ENCODE measurements at places on chromosomes 16 and 17.

DNA sequence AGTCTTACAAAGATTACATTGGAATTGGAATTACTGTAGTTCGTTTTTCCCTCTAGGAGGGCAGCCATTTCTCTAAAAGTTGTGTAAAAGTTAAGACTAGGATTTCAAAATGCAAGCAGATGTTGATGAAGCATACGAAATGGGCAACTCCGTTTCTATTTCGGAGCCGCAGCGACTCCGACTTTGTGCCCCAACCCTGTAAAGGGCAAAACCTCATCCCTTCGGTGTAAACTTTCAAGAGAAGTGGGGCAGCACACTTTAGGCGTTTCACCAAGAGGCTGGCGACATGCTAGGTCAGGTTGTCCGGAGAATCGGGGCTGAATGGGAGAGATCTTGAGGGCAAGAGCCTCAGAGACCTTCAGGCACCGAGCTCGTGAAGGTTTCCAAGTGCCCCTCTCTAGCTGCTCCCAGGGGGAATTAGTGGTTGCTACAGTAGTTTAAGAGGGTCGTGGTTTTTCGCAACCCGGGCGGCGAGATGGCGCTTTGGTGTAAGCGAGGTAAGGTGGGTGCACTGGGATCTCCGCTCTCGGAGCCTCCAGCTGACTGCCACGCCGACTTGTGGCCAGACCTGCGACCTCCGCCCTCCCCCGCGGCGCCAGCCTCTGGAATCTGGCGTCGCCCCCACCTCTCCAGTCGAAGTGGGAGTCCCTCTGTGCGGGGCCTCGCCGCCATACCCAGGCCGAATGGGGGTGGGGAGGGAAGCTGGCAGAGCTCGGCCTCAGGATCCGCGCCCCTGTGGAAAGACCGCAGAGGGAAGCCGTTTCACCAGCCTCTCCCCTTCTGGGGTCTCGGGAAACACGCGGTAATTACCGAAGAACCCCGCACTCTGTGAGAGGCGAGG lies 1.0 kb upstream of the HEXIM2 start:
- no peak for DNase-seq

DNA sequence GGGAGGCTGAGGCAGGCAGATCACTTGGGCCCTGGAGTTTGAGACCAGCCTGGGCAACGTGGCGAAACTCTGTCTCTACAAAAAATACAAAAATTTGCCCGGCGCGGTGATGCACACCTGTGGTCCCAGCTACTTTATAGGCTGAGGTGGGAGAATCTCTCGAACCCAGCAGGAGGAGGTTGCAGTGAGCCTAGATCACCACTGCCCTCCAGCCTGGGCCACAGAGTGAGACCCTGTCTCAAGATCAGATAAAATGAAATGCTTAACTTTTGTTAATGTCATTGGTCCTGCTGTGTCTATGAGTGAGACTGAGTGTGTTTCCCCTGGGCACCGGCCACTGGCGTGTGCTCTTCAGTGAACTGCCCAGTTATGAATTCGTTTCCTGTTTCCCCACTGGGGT lies 10.5 kb downstream of the FAM234A start:
- no peak for DNase-seq

- DNase-seq: no peak
Measured at GRCh38 chr17:80529904-80530292, 14.7 kb upstream of the RPTOR start.

DNA sequence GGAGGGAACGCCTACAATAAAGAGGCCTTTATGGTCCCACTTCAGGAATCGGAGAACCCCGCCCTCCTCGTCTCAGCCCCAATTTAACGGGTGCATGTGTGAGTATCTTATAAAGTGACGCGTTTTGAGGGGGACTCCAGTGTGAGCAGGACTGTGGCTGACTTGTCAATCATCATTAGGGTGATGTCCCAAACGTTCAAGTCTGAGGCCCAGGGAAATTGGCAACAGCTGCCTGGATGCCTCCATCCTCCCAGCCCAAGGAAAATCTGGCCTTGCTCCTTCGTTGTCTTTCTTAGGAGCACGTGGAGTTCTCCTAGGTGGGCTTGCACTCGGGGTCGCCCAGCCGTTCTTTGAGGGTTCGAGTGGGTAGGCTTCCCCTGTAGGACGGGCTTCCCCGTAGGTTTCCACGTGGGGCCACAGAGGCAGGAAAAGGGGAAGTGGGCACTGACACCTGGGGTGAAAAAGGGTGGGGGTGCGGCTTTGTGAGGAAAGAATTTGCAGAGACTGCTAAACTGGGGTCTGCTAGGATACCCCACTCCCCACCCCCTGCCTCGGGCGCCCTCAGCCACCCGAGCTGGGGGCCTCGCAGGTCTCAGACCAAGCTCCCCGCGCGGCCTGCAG lies 561 bp upstream of the HERPUD1 start:
- DNase-seq: no peak

GRCh38 chr17:58965221-58965620 lies 141.5 kb downstream of the TRIM37 start:
- DNase-seq: no peak

DNA sequence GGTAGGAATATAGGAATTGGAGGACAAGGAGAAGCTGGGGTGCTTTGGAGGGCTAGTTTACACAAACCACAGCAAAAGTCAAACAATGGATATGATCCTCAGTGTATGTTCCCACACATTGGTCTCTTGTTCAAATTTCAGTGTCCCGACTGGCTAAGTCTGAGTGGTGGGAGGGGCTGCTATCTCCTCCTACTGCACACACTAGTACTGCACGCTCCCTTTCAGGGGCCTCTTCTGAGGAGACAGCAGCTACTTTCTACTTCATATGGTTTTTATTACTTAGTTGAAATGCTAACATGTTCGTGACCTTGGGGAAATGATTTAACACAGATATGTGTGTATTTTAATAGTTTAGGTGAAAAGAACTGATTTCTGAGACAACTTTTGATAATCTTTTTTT lies 18.8 kb upstream of the KRT10 start:
- no peak for DNase-seq

- DNase-seq: peak; percentile 77
Measured at GRCh38 chr16:85755929-85756768, 5.3 kb upstream of the C16orf74 start.

GRCh38 chr16:15792563-15792971 lies 64.3 kb downstream of the MYH11 start:
- DNase-seq: no peak

DNA sequence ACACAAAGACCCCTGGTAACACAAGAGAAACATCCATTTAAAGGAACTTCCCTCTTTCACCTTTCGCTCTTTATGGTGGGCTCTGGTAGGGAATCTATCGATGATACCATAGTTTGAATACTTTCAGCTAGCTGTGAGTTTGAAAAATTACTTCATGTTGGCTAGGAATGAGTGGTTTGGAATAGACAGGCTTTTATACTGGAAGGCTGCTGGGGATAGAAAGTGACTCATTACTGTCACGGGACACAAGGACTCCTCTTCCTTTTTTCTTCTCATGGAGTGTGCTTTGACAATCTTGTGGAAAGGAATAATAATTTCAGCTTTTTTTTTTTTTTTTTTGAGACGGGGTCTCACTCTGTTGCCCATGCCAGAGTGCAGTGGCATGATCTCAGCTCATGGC lies 76.9 kb downstream of the CYB561 start:
- DNase-seq: no peak

DNA sequence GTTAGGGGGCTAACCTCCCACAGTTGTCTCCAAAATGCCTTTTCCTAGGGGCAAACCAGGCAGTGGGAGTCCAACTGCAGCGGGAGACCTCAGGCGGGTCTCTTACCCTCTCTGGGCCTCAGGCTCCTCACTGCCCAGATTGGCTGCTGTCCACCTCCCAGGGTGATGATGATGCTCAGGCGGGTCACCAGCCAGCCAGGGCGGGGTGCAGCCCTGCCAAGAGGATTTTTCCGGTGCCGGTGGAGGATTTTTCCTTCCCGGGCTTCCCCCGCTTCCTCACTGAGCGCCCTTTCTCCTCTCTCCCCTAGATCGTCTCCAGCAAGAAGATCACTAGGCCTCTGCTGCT lies 22.8 kb downstream of the CPNE2 start:
- no peak for DNase-seq

- DNase-seq: no peak
Measured at GRCh38 chr16:84840687-84841627, 21.2 kb downstream of the CRISPLD2 start.

- DNase-seq: no peak
Measured at GRCh38 chr16:47395733-47396498, 64.9 kb downstream of the ITFG1 start.

GRCh38 chr16:84253173-84253572 lies 13.4 kb upstream of the KCNG4 start:
- DNase-seq: no peak

- peak; percentile 76 for DNase-seq
Measured at GRCh38 chr16:352547-353403, at the start of gene AXIN1. TSS of gene AXIN1 (minus strand) at chr16:352723. CDS start at chr16:347025, 5,698 bp downstream.

DNA sequence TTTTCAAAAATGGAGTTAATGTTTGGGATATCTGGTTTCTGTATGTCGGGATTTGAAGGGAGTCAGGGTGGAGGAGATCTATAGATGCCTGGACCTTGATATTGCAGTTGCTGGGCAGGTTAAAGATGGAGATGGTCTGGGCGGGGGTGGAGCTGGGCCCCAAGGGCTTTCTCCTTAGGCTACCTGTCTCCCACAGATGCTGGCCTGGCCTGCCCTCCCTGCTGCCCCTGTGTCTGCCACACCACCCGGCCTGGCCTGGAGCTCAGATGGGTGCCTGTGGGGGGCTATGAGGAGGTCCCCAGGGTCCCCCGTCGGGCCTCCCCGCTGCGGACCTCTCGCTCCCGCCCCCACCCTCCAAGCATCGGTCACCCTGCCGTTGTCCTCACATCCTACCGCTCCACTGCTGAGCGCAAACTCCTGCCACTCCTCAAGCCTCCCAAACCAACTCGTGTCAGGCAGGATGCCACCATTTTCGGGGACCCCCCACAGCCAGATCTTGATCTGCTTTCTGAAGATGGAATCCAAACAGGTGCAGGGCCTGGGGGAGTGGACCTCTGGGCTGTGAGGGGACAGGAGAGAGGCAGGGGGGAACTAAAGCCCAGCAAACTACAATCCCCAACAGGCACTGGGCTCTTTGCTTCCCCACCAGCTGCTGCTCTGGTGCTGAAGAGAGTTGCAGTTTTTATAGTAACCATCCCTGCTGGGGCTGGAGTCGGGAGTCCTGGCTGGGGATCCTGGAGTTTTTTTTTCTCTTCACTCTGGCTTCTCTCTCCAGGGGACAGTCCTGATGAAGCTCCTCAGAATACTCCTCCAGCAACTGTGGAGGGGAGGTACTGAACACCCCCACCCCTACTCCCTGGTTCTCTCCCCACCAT lies 2.9 kb downstream of the ARHGEF15 start:
- DNase-seq: no peak

- no peak for DNase-seq
Measured at GRCh38 chr16:86199182-86199581, 300.2 kb downstream of the IRF8 start.

DNA sequence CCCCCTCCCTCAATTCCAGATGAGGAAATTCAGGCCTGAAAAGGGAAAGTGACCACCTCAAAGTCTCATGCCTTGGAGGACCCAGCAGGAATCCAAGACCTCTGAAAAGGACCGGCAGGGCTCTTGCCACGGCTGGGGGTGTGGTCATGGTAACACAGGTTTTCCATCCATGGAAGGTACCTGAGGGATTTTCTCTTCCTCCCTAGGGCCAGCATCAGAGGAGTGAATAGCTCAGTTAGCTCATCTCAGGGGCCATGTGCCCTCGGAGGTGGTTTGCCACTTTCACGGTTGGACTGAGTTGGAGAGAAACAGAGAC lies 1.3 kb downstream of the CIITA start:
- DNase-seq: no peak

GRCh38 chr16:80525420-80525819 lies 15.4 kb upstream of the DYNLRB2 start:
- DNase-seq: no peak

DNA sequence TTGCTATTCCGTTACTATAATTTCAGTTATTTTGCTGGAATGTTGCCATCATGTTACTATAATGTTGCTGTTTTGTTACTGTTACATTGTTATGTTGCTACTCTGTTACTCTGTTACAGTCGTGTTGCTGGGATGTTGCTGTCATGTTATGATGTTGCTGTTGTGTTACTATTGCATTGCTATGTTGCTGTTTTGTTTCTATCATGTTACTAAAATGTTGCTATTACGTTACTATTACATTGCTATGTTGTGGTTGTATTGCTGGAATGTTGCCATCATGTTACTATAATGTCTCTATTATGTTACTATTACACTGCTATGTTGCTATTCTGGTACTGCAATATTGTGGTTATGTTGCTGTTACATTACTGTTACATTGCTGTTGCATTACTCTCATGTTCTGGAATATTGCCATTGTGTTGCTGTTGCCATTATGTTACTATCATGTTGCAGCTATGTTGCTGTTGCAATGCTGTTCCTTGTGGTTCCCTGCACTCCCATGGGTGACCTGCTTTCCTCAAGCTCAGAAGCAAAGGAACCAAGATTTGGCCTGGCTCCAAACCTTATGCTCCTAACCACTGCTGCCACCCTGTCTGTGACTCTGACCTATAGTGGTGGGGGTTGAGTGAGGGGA lies 64.4 kb downstream of the ABCC6 start:
- DNase-seq: no peak

DNA sequence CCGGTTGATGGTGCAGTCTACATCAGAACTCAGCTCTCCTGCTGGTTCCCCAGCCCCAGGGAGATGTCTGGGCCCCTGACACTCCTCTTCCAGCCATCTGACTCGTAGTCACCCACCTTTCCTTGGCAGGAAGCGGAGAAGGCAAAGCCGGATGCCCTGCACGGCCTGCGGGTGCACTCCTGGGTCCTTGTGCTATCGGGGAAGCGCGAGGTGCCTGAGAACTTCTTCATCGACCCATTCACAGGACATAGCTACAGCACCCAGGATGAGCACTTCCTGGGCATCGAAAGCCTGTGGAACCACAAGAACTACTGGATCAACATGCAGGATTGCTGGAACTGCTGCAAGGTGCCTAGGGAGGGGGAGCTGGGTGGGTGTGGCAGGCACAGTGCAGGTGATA lies 12.7 kb downstream of the DRC7 start:
- no peak for DNase-seq

DNA sequence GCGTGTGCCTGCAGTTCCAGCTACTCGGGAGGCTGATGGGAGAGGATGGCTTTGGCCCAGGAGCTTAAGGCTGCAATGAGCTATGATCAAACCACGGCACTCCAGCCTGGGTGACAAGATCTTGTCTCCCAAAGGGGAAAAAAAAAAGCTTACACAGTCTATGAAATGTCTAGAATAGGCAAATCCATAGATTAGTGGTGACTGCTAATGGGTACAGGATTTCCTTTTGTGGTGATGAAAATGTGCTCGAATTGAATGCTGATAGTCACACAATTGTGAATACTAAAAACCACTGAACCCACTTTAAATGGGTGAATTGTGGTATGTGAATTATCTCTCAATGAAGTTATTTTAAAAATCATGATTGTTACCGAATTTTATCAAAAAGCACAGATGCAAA lies 14.9 kb downstream of the USP7 start:
- no peak for DNase-seq

- no peak for DNase-seq
Measured at GRCh38 chr17:1890758-1891450, 61.1 kb downstream of the RPA1 start.

GRCh38 chr17:79956853-79957252 lies 78.8 kb downstream of the TBC1D16 start:
- no peak for DNase-seq
